Vagina (tissue), 2 donors: ENCODE measurements at places on chromosomes 6 and 20. TPM values are rescaled to one million over a fixed set of nuclear protein-coding genes. Genes with fewer than 3 reads are reported as not detected.

The TCF15 gene
- total RNA-seq: not detected

The EYA2 gene
- 8.1 TPM for total RNA-seq

The RCAN2 gene
- total RNA-seq: 20.9 TPM

The WDR46 gene
- total RNA-seq: 36.3 TPM

- H3K27ac ChIP-seq: peak overlapping the region; percentile 99
- peaks cover 4% of the 10 kb centered on the region for H3K36me3 ChIP-seq
- no peaks in the 10 kb centered on the region for H3K27me3 ChIP-seq
- H3K4me3 ChIP-seq: peak overlapping the region; percentile 94
- peak; percentile 89 for DNase-seq
- H3K4me1 ChIP-seq: peaks cover 23% of the 10 kb centered on the region
Measured at GRCh38 chr6:24775520-24776058, 852 bp downstream of the GMNN start.

- no peak overlapping the region for H3K27ac ChIP-seq
- no peaks in the 10 kb centered on the region for H3K36me3 ChIP-seq
- no peaks in the 10 kb centered on the region for H3K27me3 ChIP-seq
- H3K4me1 ChIP-seq: peaks cover 15% of the 10 kb centered on the region
- no peak for DNase-seq
Measured at GRCh38 chr20:48295445-48295903, 510.2 kb upstream of the SULF2 start.

- no peaks in the 10 kb centered on the region for H3K36me3 ChIP-seq
- H3K4me3 ChIP-seq: no peak overlapping the region
- H3K27me3 ChIP-seq: no peaks in the 10 kb centered on the region
- no peak overlapping the region for H3K27ac ChIP-seq
- no peaks in the 10 kb centered on the region for H3K4me1 ChIP-seq
Measured at GRCh38 chr6:159852877-159853276, 37.9 kb upstream of the MAS1 start.

DNA sequence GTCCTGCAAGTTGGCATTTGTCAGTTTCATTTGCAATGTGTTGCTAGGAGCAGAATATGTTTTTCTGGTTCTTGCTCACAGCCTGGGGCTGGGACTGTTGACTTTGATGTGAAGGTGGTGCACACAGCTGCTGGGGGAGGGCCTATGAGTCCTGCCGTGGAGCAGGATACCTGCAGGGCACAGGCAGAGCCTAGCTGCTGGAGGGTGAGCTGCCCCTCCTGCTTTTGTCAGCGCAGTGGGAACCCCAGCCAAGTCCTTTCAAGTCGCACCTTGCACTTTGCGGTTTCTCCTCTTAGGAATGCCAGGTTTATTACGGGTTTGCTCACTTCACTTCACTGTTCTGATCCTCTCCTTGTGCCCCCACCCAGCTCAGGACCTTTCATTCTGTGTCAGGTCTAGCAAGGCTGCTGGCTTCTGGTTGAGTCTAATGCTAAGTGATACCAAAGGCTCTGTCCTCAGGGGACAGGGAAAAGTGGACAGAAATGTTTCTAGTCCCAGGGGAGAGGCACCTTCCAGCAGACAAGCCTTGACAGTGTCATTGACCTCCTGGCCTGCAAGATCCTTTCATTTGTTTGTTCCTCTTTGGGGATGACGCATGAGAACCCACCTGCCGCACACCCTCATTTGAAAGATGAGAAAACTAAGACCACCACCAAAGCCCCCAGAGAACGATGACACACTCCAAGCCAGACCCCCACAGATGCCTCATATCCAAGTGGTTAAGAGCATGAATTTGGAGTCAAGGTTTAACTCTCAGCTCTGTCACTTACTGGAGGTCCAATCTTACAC, 2.7 kb upstream of the SPO11 start:
- H3K4me3 ChIP-seq: no peak overlapping the region
- H3K27me3 ChIP-seq: no peaks in the 10 kb centered on the region
- no peak for DNase-seq
- H3K4me1 ChIP-seq: peaks cover 21% of the 10 kb centered on the region
- no peak overlapping the region for H3K27ac ChIP-seq
- no peaks in the 10 kb centered on the region for H3K36me3 ChIP-seq

DNA sequence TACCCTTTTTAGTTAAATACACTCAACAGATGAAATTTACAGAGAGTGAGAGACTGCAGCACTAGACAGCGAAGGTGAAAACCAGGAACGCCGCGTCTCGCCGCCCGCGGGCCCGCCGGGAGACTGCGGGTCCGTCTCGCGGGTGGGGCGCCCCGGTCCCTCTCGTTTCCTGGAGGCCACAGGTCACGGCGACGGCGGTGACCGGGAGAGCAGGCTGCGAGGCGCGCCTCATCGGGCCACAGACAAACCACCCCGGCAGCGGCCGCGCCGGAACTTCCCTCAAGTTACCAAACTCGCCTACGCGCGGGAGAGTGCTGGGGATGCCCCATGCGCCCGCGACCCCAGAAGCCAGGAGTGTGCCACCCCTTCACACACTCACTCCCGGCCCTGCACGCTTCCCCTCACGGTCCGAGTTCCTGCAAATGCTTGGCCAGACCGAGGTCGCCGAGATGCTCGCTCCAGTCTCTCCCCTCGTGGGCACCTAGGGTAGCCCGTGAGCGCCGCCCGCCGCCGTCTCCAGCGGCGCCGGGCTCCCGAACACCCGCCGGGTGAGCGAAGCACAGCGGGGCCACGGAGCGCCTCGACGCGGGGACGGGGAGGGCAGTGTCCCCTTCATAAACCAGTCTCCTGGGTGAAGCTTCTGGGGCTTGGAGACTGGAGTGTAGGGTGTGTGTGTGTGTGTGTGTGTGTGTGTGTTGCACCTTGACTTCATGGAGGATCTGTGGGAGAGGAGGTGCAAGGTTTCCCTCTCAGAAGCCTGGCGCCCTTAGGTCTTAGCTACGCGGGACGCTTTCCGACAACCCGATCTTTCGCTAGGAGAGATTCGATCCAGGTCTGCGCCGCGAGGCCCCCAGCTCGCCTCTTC, 1.4 kb downstream of the BACH2 start:
- H3K36me3 ChIP-seq: no peaks in the 10 kb centered on the region
- H3K27me3 ChIP-seq: no peaks in the 10 kb centered on the region
- peak overlapping the region; percentile 91 for H3K27ac ChIP-seq
- H3K4me1 ChIP-seq: peaks cover 17% of the 10 kb centered on the region

- DNase-seq: no peak
- H3K27me3 ChIP-seq: no peaks in the 10 kb centered on the region
- no peak overlapping the region for H3K4me3 ChIP-seq
- H3K36me3 ChIP-seq: no peaks in the 10 kb centered on the region
- H3K27ac ChIP-seq: no peak overlapping the region
Measured at GRCh38 chr20:43681468-43681942, 14.6 kb downstream of the MYBL2 start.

- H3K4me1 ChIP-seq: peaks cover 5% of the 10 kb centered on the region
- DNase-seq: no peak
- no peaks in the 10 kb centered on the region for H3K27me3 ChIP-seq
- H3K27ac ChIP-seq: no peak overlapping the region
- H3K36me3 ChIP-seq: no peaks in the 10 kb centered on the region
Measured at GRCh38 chr6:163356324-163356723, 58.2 kb upstream of the QKI start.

GRCh38 chr20:53964067-53964466, 106.3 kb downstream of the BCAS1 start:
- no peak overlapping the region for H3K4me3 ChIP-seq
- no peaks in the 10 kb centered on the region for H3K36me3 ChIP-seq
- no peak overlapping the region for H3K27ac ChIP-seq
- H3K4me1 ChIP-seq: peaks cover 7% of the 10 kb centered on the region

DNA sequence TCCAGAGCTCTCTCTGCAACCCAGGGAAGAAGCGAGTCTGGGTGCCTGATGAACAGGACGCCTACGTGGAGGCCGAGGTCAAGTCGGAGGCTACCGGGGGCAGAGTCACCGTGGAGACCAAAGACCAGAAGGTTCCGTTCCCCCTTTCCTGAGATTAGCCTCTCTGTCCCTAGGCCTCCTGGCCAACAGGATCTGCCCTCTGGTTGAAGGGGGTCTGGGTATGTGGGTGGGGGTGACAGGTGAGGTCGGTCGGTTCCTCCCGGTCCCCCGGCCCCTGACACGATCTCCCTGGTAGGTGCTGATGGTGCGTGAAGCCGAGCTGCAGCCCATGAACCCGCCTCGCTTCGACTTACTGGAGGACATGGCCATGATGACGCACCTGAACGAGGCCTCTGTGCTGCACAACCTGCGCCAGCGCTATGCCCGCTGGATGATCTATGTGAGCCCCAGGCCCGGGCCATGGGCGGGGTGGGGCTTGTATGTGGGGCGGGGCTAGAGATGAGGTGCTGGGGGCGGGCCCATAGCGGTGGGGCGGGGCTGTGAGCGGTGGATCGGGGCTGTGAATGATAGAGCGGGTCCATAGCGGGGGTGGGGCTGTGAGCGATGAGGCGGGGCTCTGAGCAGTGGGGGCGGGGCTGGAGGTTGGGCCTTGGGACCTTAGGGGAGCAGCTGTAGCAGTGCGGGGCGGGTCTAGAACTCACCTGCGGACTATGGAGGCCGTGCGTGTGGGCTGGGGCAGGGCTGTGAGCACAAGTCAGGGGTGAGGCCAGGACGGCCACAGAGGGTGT, 23.9 kb downstream of the MYH7B start:
- H3K27me3 ChIP-seq: no peaks in the 10 kb centered on the region
- no peak for DNase-seq
- H3K4me1 ChIP-seq: no peaks in the 10 kb centered on the region
- H3K4me3 ChIP-seq: no peak overlapping the region
- H3K27ac ChIP-seq: no peak overlapping the region
- no peaks in the 10 kb centered on the region for H3K36me3 ChIP-seq

DNA sequence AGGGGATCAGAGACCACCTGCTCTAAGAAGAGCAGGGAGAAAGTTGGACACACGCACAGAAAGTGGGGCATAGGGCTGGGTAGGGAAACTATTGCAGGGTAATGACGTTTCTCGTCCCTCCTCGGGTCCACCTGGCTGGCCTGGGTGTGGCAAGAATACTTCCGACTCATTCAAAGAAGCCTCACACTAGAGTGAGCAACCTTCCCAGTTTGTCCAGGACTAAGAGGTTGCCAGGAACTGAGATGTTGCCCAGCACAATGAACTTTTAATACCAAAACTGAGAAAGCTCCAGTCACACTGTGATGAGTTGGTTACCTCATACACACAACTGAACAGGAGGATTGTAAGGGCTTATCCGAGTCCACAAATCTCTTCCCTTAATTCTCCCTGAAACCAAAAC, 74.5 kb upstream of the ADGRF1 start:
- no peaks in the 10 kb centered on the region for H3K4me1 ChIP-seq
- H3K27ac ChIP-seq: no peak overlapping the region
- DNase-seq: no peak

DNA sequence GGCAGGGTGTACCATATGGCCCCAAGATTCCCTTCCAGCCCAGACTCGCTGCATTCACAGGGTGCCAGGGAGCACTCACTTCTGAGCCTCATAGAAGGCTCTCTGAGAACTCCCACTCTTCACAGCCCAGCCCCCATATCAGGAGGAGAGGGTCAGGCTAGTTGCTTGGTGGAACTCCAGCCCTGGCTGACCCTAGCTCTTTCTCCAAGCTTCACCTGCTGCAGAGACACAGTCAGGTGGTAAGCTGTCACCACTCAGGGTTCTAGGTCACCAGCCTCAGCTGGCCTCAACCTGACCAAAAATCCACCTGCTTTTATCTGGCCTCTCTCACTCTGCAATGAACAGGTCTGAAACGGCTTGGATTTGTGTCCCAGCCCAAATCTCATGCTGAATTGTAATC, 162.7 kb upstream of the MLN start:
- no peak for DNase-seq
- H3K27me3 ChIP-seq: no peaks in the 10 kb centered on the region
- H3K36me3 ChIP-seq: no peaks in the 10 kb centered on the region
- no peak overlapping the region for H3K27ac ChIP-seq
- no peak overlapping the region for H3K4me3 ChIP-seq

DNA sequence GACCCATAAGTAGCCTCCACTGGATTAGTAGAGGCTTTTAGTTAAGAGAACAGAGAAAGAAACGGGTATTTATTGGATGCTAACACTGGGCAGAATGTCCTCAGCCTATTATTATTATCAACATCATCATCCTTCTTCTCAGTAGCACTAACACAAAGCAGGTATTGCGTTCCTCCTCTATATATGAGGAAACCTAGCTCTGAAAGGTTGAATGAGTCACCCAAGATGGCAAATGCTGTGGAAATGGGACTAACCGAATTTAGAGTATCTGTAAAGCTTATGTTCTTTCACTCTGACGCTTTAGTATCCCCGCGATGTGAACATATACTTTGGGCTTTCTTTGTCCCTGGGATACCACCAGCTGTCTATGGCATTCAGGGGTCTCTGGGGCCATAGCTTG, 77.0 kb downstream of the ADTRP start:
- H3K27me3 ChIP-seq: no peaks in the 10 kb centered on the region
- H3K27ac ChIP-seq: no peak overlapping the region
- H3K4me3 ChIP-seq: no peak overlapping the region
- peaks cover 16% of the 10 kb centered on the region for H3K4me1 ChIP-seq
- no peaks in the 10 kb centered on the region for H3K36me3 ChIP-seq

GRCh38 chr6:159692303-159693127, 526 bp downstream of the SOD2 start:
- peak overlapping the region; percentile 97 for H3K4me3 ChIP-seq
- peaks cover 6% of the 10 kb centered on the region for H3K36me3 ChIP-seq
- no peaks in the 10 kb centered on the region for H3K27me3 ChIP-seq
- peak overlapping the region; percentile 99 for H3K27ac ChIP-seq

- no peaks in the 10 kb centered on the region for H3K36me3 ChIP-seq
- H3K27ac ChIP-seq: no peak overlapping the region
- no peaks in the 10 kb centered on the region for H3K27me3 ChIP-seq
- H3K4me3 ChIP-seq: no peak overlapping the region
Measured at GRCh38 chr6:18323935-18324705, 59.8 kb upstream of the DEK start.

- peaks cover 86% of the 10 kb centered on the region for H3K4me1 ChIP-seq
- DNase-seq: no peak
- peak overlapping the region; percentile 93 for H3K4me3 ChIP-seq
- peak overlapping the region; percentile 92 for H3K27ac ChIP-seq
- H3K27me3 ChIP-seq: no peaks in the 10 kb centered on the region
Measured at GRCh38 chr6:30685157-30686008, 1.1 kb downstream of the PPP1R18 start.

- H3K36me3 ChIP-seq: no peaks in the 10 kb centered on the region
- no peak for DNase-seq
- H3K4me1 ChIP-seq: peaks cover 24% of the 10 kb centered on the region
- H3K27ac ChIP-seq: no peak overlapping the region
Measured at GRCh38 chr6:13383328-13384163, 55.2 kb upstream of the TBC1D7 start.

DNA sequence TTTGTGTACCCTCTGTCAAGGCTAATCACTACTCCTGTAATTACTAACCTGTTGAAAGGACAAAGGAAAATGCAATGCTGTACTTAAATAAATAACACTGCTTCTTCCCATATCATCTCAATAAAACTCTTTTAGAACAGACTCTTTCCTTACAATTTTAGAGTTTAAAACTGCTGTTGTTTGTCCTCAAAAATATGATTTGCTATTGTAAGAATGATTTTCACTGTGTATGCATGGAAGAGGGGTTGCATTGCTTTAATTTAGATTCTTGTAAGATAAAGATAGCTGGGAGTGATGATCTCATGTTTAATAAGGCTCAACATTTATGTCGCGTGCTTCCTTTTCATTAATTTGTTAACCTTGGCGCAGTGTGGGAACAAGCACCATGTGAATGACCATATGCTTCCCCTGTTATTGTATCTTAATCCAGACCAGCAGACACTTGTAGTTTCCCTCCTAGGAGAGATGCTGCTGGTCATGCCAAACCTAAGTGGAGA, 89.8 kb upstream of the ATXN1 start:
- H3K27me3 ChIP-seq: no peaks in the 10 kb centered on the region
- no peaks in the 10 kb centered on the region for H3K36me3 ChIP-seq
- peaks cover 19% of the 10 kb centered on the region for H3K4me1 ChIP-seq
- H3K27ac ChIP-seq: no peak overlapping the region
- DNase-seq: no peak
- H3K4me3 ChIP-seq: no peak overlapping the region
